ENCODE measurements at places on chromosomes 3 and 15.

DNA sequence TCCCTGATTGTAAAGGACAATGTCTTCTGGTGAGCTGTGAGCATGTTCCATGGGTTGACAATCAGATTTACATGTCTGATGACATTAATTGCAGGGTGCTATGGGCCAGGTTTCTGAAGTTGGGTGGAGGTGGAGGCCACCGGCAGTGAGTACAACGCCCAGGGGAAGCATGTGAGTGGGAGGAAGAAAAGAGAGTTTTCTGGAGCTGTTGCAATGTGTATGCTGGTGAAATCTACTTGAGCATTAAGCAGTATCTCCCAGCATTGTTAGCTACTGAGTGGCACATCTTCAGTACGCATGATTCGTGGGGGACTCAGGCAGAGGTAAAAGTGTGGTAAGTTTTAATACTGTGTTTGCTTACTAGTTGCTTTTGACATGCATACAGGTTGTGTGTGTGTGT is 26.6 kb downstream of the TMEM45A start:
- DNase-seq = no peak

GRCh38 chr15:29518442-29518841 is 248.8 kb upstream of the NSMCE3 start:
- no peak for DNase-seq

- DNase-seq = no peak
These were observed 14.1 kb downstream of the LCMT2 start for GRCh38 chr15:43316016-43316970.

DNA sequence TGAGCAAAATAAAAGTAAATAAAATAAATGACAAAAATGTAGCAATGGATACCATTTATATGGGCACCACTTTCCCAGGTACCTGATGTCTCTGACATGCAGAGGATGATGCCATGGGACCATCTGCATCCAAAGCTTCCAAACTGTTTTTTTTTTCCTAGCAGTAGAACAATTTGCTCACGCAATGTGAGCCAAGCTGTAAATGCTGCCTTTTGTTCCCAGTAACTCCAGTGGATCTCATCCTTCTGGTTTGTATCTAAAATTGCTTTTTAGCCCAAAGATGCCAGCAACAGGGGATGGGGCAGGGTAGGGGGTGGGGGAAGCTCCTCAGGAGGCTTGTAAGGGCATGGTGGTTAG is 32.7 kb downstream of the SLC12A8 start:
- DNase-seq = no peak

- DNase-seq = no peak
These were observed 108.3 kb downstream of the SLC49A4 start for GRCh38 chr3:122903171-122903570.

- DNase-seq = no peak
These were observed 28.8 kb upstream of the PROK2 start for GRCh38 chr3:71813704-71814103.

DNA sequence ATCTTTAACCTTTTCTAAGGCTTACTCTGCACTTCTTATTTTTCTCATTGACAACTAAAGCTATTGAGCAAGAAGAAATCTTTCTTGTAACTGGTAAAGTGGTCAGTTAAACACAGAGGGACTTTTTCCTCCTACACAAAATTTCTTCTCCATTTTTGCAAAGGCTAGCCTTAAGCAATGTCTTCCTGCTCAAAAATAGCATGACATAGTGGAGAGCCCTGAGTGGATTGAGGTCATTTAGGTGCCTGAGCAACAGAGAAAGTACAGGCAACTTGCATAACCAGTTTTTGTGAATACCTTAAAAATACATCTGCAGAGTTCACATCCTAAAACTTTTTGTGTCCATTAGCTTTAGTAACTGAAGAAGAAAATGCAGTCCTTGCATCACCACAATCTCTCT is 144.7 kb upstream of the TTC14 start:
- DNase-seq = no peak

DNA sequence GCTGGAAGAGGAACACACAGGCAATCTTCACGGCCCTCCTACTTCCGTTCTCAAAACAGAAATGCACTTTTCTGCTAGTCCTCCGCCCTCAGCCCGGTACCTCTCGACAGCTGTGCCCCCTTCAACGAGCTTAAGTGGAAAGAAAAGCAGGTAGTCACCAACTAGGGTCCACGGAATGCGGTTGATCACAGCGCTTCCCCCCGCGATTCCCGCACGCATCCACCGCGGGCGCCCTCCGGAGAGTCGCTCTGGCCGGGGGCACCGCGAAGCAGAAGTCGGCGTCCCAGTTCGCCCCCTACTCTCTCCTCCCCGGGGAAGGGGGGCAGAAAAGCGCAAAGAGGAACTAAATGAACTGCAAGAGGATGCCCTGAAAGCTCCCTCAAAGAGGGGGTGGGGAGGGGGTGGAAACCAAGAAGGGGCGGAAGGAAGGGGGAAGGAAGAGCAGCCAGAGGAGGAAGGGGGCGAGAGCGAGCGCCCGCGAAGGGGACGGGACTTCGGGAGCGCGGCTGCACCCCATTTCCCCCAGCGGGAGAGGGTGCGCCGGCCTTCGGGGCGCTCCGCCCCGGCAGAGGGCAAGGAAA is 738 bp downstream of the ACAP2 start:
- peak; percentile 74 for DNase-seq

DNA sequence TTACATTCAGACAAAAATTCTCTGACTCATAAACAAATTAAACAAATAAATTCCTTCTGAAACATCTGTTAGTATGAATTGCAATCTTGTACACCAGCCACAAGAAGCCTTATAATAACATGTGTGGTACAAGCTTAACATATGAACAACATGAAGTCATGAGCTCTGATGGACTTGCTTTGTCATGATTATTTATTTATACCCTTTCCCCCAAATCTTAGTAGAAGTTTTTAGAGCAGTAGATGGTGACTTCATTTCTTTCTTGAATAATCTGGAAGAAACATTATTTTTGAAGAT is 633.4 kb downstream of the EPHA3 start:
- no peak for DNase-seq

DNA sequence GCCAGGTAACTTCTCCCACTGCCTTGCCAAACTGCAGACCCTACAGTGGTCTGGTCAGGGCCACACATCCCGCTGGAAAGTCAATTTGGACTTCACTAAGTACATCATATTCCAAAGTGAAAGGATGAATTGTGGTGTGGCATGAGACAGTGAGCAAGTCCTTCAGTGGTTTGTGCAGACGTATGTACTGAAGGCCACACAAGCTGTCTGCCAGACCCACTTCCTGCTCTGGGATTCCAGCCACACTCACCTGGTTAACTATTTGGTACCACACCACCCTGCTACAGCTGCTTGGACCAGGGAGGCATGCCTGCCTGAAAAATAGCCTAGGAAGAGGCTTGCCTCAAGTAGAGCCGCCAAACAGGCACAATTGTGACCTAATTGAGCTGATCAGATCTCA is 94.1 kb upstream of the STRIT1 start:
- DNase-seq = peak; percentile 48

DNA sequence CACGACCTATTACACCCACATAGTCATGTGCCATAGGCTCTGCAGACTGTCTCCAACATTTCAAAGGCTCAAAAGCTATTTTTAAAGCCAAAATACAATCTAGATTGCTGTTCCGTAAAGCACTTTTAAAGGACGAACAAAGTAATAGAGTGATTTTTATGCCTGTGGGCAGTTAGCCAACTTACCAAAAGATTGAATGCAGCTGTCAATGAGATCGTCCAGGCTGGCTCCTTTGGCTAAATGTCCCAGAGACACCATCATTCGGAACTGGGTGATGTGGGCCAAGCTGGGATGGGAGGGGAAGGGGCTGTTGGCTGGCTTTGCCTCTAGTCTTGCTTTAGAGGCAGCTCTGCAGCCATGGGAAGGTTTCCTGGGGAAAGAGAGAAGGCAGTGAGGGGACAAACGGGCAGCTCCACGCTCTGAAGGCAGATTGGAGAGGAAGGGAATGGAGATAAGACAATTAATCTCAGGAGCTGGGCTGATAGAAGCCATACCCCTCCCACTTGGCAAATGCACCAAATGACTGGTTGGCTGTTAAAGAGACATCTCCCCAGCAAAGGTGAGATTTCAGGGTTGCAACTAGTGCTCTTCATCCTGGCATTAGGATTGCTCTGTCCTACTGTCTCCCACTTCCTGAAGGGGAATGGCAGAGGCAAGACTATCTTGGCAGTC is 4.8 kb downstream of the RASGRP1 start:
- DNase-seq = no peak
